Kidney (tissue), 22 donors: ENCODE measurements at places on chromosomes 13 and 19.
A peak's percentile ranks its signal among the peaks of the same experiment; 100 is the strongest.

DNA sequence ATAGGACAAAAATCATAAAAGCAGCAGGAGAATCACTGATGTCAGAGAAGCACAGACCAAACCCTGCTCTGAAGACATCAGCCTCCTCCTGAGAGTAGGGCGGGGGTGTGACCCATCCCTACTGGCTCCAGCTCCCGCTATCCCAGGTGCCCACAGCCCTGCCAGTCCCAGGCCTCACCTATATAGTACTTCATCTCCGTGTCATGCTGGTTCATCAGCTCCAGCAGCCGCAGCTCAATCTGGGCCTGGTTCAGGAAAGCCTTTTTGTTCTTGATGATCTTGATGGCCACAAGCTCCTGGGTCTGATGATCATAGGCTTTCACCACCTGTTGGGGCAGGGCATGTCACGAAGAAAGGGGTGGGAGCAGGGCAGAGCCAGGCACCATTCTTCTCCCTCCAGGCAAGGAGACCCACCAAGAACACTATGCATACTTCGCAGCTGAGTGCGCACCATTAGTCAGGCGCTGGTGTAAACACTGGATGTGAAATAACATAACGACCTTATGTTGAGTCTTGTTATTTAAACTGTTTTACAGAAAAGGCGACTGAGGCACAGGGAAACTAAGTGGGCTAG, 4.2 kb downstream of the DYRK1B start:
- no peak for DNase-seq

DNA sequence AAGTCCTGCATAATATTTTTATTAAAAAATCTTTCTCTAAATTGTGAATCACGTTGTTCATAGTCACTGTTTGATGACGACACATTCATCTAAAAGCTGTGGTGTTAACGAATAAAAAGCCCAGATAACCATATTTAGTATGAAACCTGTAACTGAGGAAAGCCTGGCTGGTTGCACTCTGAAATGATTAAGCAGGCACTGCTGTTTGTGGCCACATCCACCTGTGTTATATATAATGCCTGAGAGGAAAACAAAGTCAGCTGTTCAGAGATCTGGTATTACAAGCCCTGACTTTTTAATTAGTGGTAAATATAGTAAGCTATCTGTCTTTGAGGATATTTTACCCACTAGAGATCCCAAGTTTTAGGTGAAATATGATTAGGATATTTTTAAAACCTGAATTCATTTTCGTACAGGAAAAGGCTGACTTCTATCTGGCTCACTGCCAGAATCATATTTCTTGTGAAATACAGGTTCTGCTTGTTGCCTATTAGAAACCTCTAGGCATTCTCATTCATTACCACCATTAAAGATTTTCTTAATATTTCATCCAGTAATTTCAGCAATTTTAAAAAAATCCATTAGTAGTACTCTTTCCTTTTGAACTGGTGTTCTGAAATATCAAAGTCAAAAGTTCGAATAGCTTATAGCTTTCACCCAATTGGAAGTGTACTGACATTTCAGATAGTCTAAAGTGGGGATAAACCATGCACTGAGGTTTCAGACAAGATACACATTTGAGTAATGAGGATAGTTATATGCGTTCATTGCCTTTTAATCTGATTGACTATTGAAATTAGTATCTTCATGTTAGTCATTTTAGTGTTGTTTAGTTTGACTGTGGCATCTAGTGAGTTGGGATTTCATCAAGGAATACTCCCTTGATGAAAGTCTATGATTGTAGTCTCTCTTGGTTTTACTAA, 79.7 kb downstream of the LMO7 start:
- DNase-seq, result no peak

- no peak for DNase-seq
Measured at GRCh38 chr13:112818698-112819045, 128.8 kb downstream of the ATP11A start.

DNA sequence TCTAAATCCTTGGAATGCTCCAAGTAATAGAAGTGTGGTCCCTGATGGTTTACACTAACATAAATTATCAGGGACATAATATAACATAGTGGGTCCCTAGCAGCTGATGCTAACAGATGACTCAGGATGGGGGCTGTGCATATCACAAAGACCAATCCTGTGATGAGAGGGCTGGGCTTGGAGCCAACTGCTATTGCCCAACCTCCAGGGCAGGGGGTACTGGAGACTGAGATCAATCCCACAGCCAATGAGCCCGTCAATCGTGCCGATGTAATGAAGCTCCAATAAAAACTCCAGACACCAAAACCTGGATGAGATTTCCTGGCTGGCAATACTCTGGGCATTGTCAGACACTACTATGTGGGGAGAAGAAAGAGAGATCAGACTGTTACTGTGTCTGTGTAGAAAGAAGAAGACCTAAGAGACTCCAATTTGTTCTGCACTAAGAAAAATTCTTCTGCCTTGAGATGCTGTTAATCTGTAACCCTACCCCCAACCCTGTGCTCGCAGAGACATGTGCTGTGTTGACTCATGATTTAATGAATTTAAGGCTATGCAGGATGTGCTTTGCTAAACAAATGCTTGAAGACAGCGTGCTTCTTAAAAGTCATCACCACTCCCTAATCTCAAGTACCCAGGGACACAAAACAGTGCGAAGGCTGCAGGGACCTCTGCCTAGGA, 33.4 kb downstream of the ABCC4 start:
- peak; percentile 49 for DNase-seq

DNA sequence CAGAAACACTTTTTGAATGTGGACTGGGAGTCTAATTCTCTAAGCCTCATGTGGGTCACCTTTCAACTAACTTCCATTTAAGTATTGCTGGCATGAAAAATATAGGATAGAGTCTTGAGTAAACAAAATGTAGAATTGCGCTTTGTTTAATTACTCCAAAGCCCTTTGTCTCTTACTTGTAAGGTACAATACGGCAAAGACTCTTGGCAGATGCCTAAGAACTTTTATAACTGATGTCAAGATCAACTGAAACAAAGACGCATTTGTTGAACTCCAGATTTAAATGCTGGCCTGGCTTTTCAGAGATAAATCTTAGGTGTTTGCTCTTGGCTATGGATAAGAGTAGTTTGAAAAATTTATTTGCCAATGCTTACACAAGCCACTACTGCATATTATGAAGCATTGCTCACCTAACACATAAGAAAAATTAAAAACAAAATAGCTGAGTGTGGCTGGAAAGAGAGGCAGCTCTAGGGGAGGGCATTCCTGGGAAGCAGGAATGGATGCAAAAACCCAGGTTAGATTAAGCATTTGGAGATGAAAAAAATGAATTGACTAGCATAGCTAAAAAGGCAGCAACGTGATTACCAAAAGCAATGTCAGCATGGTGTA, 107.3 kb upstream of the STARD13 start:
- no peak for DNase-seq

GRCh38 chr13:91249370-91249769, 98.1 kb upstream of the MIR17HG start:
- no peak for DNase-seq

GRCh38 chr13:110784704-110785103, 71.2 kb downstream of the ING1 start:
- DNase-seq, result no peak

DNA sequence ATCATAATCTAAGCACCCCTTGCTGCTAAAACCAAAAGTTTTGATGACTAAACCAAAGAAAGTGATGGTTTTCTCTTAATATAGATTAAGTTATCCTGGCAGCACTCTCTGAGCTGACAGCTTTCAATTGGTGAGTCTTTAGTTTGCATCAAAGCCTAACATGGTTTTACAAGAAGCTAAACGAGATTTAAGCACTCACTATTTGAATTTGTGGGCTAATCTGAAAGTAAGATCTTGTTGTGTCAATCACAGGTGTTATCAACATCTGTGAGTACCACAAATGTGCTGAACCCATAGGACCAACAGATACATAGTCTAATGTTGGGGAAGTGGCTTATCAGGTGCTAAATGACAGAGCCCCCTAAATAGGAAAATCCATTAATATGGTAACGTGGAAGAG, 223.9 kb downstream of the LHFPL6 start:
- DNase-seq, result no peak

GRCh38 chr19:23817519-23817918, 58.8 kb upstream of the ZNF681 start:
- DNase-seq, result peak; percentile 42

DNA sequence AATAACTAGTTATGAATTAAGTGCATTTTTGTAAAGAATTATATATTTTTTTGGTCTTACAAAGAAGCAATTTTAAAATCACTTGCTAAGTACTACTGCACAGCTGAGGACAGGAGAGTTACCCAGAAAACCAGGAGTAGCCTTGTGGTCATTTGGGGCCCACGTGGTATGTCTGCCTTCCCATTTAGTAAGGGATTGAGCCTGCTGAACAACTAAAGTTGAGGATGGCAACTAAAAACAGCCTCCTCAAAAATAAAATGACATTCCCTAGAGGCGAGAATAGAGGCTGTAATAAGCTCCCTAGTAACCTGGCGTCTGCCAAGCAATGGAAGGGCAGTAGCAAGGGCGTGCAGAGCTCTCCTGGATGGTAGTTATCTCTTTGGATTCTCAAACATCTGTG, 36.3 kb downstream of the DOCK9 start:
- DNase-seq, result no peak

DNA sequence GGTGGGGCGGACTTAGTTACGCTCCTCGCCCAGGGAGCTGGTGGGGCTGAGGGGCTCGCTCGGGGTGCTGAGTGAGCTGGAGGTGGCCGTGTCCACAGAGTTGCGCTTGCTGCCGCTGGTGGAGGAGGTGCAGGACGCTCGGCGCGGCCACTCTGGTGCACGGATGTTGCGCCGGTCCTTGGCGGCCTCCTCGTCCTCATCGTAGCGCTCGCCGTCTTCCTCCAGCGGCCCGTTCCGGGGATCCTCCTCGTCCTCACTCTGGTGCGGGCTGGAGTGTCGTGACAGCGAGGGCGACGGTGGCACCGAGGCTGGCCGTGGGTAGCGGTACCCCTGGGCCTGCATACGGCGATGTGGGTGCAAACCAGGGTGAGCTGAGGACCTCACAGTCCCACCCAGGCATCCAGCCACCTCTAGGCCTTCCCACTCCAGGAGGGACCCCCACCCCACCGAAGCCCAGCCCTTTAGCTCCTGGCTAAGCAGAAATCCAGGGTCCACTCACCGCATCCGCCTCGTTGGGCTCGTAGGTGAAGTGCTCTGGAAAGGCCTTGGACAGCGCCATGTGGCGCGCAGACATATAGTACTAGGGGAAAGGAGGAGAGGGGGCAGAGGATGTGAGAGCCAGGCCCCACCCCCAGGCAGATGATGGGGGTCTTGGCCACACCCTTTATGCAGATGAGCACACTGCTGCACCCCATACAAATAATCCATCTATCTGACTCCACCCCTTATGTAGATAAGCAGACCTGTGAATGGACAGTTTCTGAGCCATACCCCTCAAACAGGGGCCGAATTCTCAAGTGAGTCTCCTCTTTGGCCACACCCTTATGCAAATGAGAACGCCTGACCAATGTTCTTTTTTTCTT, 4.4 kb downstream of the FTL start:
- no peak for DNase-seq

DNA sequence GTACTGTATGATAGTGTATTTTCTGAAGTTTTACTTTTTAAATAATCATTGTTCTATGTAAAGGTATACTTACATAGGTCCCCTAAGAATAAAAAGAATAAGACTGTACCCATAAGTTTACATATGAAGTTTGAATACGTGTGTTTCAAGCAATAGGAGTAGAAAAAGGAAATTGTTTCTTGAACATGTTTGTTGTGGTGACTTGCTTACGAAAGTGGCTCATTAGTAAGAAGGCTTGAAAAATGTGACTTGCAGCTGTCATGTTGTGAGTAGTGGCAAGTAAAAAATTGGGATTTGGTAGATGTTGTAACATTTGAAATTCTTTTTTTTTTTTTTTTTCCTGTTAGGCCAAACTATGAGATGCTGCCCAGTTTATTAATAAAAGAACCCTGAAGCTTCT, 203.3 kb downstream of the LMO7 start:
- DNase-seq, result no peak

DNA sequence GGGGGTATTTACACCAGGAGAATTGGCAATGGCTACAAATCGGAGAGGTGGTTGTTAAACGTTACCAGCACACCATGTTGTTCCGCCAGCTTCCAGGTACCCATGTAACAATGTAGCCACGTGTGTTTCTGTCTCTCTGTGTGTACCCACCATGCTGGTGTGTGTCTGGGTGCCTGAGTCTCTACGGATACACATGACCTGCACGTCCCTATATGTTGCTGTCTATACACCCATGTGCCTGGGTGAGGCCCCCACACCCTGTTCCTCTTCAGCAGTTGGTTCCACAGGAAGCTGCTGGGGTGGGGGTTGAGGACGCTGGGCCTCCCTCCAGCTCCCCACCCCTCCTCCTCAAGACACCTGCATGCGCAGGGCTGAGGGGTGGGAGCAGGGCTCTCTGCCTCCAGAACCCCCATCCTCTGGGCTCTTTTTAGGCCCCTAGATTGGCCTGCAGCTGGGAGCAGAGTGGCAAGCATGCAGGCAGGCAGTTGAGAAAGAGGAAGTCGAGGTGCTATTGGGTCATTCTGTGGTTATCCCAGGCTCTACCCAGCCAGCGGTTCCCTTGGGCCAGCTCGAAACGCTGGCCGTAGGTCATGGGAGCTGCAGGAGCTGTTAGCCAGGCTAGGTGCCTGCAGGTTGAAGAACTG, at the start of gene ARHGEF18:
Gene ARHGEF18, plus strand, starts transcription at position 351 of the 644 bp plus-strand sequence. CDS start 13,954 bp downstream, outside the sequence.
- no peak for DNase-seq

- no peak for DNase-seq
Measured at GRCh38 chr13:38637576-38637975, 49.3 kb upstream of the FREM2 start.

DNA sequence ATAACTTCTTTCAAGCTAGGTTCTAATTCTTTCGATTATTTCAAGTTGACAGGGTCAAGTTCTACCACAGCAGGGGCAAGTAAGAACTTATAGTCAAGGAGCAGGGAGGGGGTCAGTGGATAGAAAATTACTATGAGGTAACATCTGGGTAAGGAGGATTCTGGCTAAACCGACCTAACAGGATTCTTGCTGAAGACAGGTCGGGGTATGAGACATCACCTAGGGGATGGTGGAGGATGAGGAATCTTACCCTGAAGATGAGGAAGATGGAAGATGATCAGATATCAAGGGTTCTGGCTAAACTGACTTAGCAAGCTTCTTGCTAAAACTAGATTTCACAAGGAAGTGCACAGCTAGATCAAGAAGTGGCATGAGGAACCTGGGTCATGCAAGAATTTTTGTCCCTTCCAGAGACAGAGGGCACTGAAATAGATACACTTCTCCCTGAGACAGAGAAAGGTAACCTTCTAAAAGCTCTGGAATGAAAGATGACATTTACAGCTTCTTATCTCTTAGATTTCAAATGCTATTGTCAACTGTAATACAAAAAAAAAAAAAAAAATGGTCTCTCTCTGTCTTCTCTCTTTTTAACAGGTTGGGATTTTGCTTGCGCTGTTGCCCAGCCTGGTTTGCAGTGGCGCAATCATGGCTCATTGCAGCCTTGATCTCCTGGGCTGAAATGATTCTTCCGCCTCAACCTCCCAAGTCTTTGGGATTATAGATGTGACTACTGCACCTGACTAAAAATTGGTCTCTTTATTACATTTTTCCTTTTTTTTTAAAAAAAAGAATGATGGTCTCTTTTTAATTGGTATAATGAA, 9.6 kb upstream of the METTL21C start:
- no peak for DNase-seq

- no peak for DNase-seq
Measured at GRCh38 chr19:40960062-40960685, 30.9 kb upstream of the CYP2B6 start.
